ENCODE measurements at places on chromosomes 11 and 22.

DNA sequence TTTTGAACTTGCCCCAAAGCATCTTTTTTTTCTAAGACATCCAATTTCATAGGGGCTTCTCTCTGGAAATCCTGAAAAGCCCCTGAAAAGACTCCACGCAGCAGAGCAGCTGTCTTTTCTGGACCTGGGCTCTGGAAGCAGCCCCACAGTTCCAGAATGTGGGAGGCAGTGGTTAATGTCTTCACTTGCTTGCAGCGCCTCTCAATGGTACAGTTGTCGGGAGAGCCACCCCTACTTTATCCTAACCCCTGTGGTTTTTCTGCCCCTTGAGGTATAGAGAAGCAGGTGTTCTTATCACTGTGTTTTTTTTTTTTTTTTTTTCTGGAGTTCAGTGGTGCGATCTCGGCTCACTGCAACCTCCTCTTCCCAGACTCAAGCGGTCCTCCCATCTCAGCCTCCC is 83.4 kb upstream of the SORL1-AS1 start:
- no peak for DNase-seq

DNA sequence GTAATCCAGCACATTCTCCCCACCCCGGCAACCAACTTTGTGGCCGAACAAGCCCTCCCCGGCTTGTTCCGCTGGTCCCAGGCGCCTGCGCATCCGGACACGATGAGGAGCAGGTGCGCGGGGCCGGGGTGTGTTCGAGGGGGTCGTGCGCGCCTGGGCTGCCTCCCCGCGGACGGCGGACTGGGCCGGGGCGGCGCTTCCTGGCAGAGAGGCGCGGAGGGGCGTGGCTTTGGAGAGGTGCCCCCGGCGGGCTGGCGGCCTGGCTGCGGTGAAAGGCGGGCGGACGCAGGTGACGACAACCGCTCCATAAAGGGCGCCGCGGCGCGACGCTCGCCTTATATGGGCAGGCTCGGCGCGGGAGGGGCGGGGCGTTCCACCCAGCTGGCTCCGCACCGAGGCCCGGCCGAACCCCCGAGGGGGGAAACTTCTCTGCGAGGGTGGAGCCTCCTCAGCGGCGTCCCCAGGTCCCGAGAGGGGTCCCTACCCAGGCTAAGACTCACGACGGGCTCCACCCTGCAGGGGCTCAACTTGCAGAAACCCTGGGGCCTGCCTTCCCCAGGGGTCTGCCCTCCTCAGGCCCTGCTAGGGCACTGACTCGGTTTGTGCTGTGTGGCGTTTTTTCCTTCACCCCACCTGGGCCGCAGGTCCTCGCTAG is 26.4 kb downstream of the TXN2 start:
- peak; percentile 93 for DNase-seq

- DNase-seq = no peak
Measured at GRCh38 chr11:60939855-60940254, 12.1 kb downstream of the SLC15A3 start.

DNA sequence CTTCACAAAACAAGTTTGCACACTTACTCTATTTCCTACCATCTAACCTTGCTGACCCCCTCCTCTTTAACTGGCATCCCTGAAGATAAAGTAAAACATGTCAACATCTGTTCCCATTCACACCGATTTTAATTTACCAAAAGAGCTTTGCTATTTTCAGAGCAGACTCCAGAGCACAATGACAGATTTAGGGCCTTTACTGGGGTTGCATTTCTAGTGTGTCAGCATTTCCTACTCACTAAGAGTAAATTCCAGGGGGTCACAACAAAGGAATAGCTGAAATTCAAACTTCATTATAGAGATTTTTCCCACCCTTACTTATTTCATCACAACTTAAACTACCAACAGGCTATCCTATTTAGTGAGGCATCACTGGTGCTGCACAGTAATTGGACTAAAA is 60.8 kb downstream of the SOX6 start:
- DNase-seq = no peak

DNA sequence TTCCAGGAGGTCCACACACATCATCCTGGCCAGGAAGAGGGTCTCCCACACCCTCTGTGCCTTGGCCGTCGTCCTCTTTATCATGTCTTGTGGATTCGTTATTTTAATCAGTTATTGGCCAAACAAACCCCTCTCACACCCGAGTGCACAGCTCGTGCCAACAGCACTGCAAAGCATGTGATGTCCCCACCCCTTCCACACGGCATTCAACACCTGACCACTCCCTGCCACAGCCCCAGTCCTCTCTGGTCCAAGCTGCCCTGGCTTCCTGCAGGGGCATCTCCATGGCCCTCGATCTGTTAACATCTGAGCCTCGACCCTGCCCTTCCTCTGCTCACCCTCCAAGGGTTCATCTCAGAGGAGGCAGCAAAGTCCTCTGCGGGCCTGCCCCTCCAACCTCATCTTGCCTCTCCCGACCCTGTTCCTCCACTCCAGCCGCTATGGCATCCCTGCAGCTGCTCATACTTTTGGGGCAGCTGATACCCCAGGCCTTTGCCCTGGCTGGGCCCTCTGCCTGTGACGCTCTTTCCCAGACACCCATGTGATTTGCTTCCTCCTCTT is 14.0 kb downstream of the MYEOV start:
- DNase-seq = no peak

GRCh38 chr22:46967445-46968358 is 205.3 kb downstream of the TBC1D22A start:
- DNase-seq = no peak

GRCh38 chr11:46505741-46506482 is 87.9 kb downstream of the AMBRA1 start:
- DNase-seq = no peak

DNA sequence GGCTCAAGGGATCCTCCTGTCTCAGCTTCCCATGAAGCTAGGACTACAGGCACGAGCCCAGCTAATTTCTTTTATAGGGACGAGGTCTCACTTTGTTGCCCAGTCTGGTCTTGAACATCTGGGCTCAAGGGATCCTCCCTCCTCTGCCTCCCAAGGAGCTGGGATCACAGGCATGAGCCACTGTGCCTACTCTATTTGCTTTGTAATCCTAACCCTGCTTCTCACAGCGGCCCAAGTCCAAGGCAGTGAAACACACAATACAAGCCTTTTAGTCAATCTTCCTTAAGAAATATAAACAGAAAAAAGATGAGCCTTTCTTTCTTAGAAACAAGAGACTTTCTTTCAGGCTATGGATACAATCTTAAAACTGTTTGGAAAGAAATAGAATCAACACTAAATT is 115.2 kb upstream of the SORL1-AS1 start:
- no peak for DNase-seq

DNA sequence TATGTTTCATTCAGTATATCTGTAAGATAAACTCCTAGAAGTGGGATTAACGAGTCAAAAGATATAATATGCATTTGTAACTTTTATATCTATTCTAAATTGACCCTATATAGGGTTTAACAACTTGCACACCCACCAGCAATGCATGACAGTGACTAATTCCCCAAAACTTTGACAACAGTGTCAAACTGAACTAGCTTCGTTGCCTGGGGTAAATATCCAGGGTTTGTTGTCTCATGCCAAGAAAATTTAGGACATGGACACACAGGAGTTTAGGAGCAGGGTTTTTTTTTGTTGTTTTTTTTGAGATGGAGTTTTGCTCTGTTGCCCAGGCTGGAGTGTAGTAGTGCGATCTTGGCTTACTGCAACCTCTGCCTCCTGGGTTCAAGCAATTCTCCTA is 5.1 kb downstream of the SNU13 start:
- DNase-seq = no peak

DNA sequence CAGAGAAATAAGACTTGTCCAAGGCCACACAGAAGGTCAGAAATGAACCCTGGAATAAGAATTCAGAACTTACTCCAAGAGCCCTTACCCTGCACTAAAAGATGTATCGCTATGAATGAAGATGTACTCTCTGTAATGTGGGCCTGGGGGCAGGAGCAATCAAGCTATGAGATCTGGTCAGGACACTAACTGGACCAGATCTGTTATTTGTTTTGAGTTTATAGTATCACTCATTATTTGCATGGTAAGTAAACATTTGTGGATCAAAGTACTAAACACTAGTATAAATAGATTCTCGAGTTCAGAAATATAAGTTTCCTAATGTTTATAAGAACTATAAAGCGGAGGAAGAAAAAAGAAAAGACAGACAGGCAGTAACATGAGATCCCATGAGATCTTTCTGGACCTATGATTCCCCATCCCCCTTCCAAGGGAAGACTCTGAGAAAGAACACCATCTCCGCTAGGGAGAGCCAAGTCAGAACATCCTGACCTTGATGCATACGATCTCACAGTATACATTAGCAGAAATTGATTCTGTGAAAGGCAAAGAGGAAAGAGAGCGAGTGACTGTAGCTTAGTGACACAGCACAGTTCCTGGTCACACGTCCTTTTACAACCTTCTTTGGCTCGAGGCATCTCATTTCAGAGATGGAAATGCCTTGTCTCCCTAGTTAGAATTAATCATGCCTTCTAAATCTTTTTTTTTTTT is 71.2 kb downstream of the USP35 start:
- DNase-seq = no peak

DNA sequence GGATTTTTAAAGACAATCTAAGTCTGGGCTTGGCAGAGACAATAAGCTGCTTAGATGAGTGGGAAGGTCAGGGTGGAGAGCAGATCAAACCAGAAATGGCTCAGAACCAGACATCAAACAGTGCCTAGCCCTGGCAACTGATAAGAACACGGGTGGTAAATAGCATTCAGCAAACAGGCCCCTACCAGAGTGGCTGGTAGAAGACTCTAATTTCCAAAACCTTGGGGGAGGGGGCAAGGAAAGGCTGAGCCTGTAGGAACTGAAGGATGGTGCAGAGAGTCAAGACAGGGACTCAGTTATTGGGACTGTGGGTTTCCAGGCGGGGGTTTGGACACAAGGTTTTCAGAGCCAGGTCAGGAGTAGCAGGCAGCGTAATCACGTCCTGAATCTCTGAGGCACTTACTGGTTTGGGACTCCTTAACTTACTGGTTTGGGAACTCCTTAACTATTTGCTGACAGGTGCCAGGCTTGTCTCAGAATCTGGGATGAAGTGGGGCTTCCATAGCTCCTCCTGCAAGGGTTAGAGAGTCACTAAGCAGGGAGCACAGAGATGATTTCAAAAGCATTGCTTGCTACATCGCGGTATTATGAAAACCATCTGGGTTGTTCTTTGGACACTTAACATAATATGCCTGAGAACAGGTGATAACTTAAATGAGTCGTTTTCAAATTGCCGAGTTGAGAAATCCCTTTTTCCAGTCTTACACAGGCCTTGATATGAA is 5.7 kb upstream of the ABTB2 start:
- no peak for DNase-seq

DNA sequence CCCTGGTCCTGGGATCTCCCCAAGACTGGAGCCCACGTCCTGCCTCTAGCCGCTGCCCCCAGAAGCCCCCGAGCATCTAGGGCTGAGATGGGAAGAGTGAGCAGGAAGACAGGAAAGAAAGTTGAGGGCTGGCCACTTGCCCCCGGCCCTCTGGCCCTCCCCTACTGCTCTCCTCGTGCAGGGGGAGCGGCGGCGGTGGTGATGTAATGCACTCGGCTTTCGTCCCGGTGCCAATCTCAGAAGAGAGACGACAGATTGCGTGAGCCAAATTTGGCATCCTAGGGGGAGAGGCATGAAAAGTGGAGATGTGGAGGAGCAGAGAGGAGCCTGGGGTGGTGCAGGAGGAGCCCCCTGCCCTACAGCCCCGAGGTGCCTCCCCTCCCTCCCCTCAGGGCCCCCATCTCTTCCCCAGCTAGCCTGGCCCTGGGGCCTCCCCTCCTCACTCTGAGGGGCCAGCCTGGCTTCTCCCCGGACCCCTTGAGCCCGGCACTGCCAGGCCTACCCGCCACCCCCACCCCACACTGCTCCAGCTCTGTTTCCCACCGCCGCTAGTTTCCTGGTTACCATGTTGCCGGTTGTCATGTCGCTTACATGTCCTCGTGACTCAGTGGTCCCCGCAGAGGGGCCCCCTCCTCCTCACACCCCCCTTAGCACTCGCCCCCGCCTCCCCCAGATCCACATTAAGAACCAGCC is 2.5 kb downstream of the KCNJ4 start:
- DNase-seq = no peak

DNA sequence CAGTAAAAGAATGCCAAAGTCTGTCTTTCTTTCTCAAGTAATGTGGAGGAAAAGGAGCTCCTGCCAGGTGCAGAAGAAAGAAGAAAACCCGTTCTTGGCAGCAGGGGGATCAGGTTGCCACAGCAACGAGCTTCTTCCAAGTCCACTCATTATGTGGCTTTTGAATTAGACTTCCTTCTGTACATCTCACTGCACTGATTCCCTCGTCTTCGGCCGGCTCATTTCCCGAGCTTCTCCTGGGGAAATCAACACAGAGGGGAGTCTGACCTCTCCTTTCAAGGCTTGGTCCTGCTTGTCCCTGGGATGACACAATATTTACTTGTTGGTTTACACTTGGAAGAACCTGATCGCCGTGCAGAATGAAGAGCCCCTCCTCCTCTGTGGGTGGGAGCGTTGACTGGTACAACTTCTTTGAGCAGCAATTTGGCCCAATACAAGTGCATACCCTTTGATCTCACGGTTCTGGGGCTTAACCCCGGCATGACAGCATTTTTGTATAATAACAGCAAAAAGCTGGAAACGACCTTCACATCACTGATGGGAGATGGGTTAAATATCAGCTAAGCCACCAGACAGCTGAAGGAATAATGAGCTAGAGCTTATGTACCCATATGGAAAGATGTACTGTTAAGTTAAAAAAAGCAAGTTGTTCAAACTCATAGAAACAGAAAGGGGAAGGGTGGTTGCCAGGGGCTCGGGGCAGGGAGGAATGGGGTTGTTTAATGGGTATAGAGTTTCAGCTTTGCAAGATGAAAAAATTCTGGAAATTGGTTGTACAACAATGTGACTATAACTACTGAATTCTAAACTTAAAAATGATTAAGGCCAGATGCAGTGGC is 35.4 kb downstream of the MCHR1 start:
- no peak for DNase-seq

- no peak for DNase-seq
Measured at GRCh38 chr11:69572233-69572860, 68.6 kb upstream of the CCND1 start.

GRCh38 chr11:65865550-65866172 is 5.4 kb downstream of the MUS81 start:
- DNase-seq = no peak

GRCh38 chr11:120108154-120108784 is 29.6 kb downstream of the TRIM29 start:
- peak; percentile 4 for DNase-seq

DNA sequence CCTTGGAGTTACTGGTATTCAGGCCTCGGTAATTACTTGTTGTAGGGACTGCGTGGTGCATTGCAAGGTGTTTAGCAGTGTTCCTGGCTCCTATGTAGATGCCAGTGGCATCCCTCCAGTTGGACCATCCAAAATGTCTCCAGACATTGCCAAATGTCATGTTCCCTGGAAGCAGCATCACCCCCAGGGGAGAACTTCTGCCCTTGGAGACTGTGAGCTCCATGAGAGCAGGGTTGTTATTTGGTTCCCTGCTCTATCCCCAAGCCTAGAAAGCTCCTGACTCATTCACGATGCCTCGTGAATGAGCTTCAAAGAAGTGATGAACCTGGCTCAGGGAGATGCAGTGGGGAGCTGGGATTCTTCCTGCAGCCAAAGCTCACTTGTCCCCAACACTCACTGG is 4.8 kb upstream of the CD248 start:
- no peak for DNase-seq

DNA sequence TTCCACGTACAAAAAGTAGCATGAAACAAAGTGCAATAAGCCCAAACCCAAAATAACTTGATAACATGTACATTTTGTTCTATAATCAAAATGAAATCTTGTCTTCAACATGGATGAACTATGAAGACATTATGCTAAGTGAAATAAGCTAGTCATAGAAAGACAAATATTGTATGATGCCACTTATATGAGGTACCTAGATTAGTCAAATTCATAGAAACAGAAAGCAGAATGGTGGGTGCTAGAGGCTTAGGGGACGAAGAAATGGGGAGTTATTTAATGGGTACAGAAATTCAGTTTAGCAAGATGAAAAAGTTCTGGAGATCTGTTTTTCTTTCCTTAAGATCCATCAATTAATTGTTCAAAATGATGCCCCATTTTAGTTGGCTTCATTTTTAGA is 7.5 kb downstream of the PGM2L1 start:
- DNase-seq = no peak

Measured in stimulated activated CD8-positive, alpha-beta memory T cell treated with anti-CD3 and anti-CD28 coated beads, Interleukin-2, amount 100 ng/mL, for 1 hour (primary cell).